ENCODE measurements at places on chromosomes 12 and 14.

GRCh38 chr12:32522331-32523221, 123.2 kb downstream of the FGD4 start:
- no peak for DNase-seq

DNA sequence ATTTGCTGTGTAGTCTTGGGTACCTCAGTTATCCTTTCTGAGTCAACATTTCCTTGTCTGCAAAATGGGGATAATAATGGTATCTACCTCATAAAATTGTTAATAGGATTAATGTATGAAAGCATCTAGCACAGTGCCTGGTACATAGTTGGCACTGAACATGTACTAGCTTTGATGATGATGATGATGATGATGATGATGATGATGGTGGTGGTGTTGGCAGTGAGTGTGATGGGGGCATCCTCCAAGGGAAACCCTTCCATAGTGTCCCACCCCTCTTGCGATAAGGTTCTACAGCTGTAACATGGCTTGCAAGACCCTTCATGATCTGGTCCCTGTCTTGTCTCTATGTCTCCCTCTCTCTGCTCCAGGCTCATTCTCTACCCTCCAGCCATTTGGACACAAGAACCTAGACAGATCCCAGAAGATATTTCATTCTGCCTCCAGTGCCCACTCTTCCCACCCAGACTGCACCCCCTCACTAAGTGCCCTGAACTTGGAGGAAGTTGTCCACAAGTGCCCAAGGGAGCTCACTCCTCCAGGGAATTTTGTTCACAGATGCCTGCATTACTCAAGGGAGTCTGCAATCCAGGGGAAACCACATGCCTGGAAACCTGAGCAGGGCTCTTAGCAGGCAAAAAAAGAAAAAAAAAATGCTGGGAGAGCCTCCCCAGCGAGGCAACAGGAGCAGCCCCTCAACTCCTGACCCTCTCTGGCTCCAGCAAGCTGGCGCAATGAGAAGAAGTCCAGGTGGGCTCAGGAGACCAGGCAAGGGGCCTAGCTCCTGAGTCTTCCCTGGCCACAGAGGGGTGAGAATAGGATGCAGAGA, 10.1 kb upstream of the BDKRB1 start:
- no peak for DNase-seq

DNA sequence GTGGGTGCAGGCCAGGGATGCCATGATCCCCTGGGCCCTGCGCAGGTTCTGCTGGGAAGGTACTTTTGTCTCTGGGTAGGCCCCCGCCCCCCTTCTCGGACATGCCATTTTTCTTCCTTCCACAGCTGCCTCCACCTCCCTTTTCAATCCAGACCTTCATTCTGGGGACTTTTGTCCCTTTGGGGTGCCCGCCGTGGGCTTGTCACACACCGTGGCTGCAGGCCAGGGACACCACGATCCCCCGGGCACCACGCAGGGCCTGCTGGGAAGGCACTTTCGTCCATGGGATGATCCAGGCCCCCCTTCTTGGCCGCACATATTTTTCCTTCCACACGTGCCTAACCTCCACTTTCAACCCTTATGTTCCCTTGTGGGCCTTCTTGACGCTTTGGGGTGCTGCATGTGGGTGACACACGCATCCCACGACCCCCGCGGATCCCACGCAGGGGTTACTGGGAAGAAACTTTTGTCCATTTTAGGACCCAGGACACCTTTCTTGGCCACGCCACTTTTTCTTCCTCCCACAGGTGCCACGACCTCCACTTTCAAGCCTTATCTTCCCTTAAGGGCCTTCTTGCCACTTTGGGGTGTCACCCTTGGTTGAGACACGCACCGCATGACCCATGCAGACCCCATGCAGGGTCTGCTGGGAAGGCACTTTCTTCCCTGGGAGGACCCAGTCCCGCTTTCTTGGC, 272.5 kb downstream of the ALG10 start:
- DNase-seq: no peak

DNA sequence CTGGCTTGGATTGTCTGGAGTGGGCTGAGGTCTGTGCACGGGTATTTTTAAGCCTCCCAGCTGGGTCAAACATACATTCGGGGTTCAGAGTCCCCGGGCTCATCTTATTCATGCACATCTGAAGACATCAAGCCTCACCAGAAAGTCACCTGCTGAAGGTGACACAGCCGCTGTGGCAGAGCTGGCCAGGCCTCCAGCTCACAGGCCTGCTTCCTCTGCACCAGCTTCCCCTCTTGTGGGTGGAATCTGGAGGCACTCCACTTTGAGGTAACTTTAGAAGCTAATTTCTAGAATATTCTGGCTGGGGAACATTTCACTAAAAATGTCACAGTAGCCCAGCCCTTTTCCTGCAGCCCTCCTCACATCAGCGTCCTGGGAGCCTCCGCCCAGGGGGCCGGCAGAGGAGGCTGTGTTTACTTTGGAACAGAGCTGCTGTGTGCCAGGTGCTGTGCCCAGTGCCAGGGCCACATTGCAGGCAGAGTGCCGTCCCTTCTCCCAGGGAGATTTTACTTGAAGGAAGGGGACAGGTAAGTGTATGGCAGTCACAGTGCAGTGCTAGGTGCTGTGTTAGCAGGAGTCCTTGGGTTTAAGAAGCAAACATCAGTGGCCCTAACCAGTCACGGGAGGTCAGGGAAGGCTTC, 62.2 kb downstream of the TSPAN11 start:
- DNase-seq: no peak

- no peak for DNase-seq
Observed at GRCh38 chr14:93266127-93266526, 59.1 kb downstream of the UBR7 start.

DNA sequence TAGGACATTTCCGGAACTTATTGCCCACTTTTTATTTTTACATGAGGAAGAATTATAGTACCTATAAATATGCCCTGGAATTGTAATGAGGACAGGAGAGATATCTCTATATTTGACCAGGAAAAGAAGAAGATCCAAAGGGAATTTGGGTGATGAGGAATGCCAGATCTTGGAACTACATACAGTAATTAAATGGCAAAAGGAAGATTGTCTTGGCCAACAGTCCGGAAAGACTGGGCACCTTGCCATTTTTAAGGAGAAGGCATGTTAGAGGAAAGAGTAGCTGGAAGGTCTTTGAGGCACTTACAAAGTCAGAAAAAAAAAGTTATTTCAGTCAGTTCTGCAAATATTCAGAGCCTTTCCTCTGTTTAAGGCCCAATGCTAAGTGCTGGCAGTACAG, 616.4 kb downstream of the MED13L start:
- DNase-seq: no peak

GRCh38 chr12:67871231-67871630, 118.0 kb upstream of the IFNG-AS1 start:
- DNase-seq: no peak

GRCh38 chr14:66965831-66966230, 223.4 kb upstream of the GARIN2 start:
- DNase-seq: no peak

GRCh38 chr14:89294060-89294459, 123.0 kb downstream of the FOXN3 start:
- no peak for DNase-seq

DNA sequence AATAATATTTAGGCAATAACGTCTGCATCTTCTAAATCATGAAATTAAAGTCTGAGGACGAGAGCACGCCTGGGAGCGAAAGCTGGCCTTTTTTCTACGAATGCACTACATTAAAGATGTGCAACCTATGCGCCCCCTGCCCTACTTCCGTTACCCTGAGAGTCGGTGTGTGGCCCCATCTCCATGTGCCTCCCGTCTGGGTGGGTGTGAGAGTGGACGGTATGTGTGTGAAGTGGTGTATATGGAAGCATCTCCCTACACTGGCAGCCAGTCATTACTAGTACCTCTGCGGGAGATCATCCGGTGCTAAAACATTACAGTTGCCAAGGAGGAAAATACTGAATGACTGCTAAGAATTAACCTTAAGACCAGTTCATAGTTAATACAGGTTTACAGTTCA, 19.3 kb downstream of the CKB start:
- DNase-seq: no peak

DNA sequence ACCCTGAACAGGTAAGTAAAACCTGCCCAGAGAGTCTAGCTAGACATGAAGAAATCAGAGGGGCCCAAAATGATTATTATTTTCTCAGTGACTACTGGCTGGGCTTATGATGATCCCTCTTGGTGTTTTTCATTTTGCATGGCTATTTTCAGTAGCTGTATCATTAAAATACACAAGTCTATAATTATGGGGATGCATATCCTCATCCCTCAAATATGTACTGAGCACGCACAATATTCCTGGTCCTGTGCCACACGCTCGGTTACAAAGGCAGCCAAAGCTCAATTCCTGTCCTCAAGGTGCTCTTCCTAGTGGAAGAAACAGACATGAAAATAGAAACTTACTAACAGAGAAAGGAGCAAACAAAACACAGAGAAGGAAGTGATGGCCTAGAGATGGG, 180.0 kb downstream of the DAD1 start:
- DNase-seq: no peak

DNA sequence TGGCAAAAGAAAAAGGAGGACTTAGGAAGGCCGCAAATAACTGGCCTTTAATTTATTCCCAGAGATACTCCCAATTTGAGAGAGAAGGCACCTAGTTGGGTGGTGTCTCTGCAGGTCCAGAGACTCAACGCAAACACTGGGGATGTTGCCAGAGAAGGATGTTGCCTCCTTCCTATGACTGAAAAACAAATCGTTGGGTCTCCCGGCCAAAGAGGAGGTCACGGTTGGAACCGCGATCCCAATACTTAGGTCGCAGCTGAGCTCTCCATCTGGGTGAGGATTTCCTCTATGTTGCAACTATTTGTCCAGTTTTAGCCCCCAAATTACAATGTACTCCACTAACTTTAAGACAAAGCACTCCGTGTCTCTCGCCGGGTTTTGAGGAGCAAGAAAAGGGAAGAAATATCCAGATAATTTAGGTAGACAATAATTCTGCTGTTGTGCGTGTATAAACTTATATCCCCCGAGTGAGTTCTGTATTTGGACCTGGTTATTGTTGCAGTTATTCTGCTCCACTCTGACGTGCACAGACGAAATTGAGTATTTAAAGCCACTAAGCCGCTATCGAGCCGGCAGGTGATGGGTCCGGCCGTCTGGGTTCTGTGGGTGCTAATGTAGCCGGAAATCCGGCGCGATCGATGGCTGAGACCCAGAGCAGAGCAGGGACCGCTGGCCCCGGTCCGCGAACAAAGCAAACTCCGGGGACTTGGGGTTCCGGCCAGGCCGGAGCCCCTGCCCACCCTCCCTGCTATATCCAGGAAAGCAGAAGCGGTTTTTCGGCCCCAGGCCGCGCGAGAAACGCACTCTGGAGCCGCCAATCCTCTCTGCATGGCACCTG, 5.7 kb downstream of the HOXC12 start:
- DNase-seq: no peak

DNA sequence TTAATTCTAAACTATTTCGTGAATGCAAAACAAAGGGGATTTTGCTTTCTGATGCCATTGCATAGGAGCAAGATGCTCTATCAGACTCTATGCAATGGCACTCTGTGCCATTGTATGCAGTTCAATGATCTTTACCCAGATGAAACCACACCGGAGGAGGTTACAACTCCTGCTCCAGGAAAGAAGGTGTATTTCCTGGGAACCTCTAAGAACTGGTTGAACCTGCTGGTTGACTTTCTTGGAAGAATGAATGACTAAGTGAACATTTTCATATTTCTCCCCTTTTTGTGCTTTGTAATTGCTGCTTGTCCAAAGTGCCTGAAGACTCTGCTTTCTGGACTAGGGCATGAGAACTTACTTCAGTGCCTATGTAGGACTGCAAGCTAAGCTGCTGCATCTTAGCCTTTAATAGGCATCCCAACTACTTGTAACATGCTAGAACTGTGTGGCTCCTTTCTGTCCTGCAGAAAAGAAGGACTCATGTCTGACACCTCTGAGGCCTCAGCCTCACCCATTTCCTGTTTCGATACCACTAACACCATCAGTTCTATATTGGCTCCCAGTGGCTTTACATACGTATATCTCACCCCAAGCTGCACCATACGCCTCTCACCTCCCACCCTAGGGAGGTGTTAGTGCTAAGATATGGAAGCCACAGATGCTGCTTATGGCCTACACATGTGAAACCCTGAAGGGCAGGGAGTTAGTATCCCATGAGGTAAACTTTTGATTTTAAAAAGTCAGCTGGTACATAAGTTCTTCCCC, 193.5 kb upstream of the CNOT2 start:
- no peak for DNase-seq

DNA sequence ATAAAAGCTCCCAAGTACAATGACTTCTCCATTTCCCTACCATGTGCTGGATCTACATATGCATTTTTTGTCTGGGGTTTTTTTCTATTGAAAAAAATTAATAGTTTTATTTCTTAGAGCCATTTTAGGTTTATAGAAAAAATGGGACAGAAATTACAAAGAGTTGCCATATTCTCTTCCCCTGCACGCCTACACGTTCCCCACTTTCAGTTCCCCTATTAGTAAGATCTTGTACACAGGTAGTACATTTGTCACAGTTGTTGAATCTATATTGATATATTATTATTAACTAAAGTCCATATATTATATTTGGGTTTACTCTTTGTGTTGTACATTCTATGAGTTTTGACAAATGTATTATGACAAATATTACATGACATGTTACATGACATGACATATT, 35.7 kb downstream of the SIX6 start:
- no peak for DNase-seq

DNA sequence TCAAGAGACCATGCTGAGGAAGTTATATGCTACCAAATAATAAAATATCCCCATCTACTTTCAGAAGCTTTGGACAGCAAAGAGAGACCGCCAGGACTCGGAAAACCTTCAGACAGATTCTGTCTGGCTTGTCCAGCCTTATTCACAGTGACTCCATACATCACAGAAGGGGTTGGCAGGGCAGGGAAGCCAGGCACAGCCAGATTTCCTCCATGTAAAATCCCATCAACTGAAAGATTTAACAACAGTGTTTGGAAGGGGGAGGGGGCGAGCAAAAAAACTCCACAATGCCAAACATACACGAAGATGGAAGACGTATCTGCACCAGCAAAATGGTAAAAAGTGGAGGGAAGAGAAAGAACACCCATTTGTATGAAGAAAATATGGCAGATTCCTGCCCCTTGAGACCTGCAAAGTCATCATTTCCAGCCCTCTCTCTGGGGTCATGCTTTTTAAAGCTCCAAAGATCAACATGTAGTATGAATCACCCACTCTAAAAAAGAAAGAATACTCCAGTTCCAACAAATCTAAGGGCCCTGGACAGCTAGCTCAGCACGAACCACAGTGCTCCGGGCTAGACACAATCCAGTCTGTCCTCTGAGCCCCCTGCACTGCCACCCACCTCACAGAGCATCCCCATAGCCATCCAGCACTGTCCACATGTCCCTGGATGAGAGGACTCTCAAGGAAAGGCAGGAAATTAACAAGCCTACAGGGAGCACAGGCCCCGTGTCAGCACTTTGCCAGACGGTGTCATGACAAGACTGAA, 116.4 kb downstream of the DICER1 start:
- DNase-seq: peak; percentile 14

GRCh38 chr14:103301512-103302354, 32.3 kb upstream of the EIF5 start:
- no peak for DNase-seq

- no peak for DNase-seq
Observed at GRCh38 chr14:52175982-52176502, 91.5 kb upstream of the PTGDR start.

- no peak for DNase-seq
Observed at GRCh38 chr12:77377116-77377515, 311.7 kb upstream of the E2F7 start.
